ENCODE measurements at places on chromosomes 2 and 18.
A peak's percentile ranks its signal among the peaks of the same experiment; 100 is the strongest.

- no peaks in the 10 kb centered on the region for H3K36me3 ChIP-seq
- no peak overlapping the region for H3K4me3 ChIP-seq
These were observed 387.6 kb downstream of the NBAS start for GRCh38 chr2:15173501-15173900.

- no peak overlapping the region for H3K4me3 ChIP-seq
- H3K4me1 ChIP-seq = peaks cover 15% of the 10 kb centered on the region
- no peaks in the 10 kb centered on the region for H3K36me3 ChIP-seq
- DNase-seq = no peak
These were observed 68.9 kb downstream of the HPCAL1 start for GRCh38 chr2:10371441-10372196.

GRCh38 chr2:125696560-125696959, 959.4 kb upstream of the GYPC start:
- DNase-seq = no peak
- H3K27me3 ChIP-seq = no peaks in the 10 kb centered on the region
- no peak overlapping the region for H3K27ac ChIP-seq
- H3K4me3 ChIP-seq = no peak overlapping the region

DNA sequence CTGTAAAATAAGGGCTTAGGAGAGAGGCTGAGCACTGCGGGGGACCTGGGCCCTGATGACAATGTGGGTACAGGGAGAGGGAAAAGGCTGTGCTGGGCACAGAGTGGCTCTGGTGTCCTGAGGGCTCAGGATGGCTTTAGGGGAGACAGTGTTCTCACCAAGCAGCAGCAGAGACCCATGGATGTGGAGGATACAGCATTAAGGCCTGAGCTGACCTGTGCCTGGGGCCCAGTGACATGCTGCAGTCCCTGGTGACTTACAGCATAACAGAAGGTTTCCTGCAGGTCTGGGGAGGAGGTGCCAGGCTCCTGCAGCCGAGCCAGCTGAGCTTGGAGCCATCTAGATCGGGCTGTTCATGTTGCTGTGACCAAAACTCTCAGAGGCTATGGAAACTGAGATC, 191.3 kb upstream of the SMAD2 start:
- no peak for DNase-seq
- H3K36me3 ChIP-seq = no peaks in the 10 kb centered on the region
- H3K4me3 ChIP-seq = no peak overlapping the region
- no peaks in the 10 kb centered on the region for H3K4me1 ChIP-seq
- no peak overlapping the region for H3K27ac ChIP-seq

DNA sequence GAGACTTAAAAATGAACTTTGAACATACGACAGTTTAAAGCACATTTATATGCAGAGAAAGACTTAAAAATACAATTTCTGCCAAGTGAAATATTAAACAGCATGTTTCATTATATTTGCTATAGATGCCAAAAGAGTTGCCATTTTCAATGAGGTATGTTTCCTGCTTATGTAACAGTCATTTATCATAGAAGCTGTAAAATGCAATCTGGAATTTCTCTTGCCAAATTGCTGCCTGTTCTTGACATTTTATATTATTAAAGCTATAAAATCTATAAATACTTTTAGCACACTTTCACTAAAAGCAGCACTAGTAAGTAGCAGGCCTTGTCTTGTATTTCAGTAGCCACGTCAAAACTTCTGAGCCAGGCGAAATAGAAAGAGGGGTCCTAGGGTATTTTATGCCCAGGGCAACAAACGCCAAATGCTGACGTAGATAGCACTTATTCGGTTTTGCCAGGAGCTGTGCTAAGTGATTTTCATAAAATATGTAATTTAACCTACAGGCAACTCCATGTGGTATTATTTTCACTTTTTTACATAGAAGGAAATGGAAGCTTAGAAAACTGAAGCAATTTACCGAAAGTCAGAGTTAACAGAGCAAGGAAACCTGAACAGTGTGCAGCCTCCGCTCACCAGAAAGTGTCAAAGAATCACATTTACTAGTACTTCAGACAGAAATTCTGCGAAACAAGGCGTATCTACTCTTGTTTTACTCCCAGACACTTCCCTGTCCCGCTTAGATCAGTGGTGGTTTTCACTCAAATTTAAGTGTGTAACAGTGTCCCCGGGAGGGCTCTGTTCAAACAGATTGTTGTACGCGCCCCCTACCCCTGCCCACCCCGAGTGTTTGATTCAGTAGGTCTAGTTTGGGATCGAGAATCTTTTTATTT, 1.2 kb upstream of the CYP20A1 start:
- no peak for DNase-seq
- H3K36me3 ChIP-seq = peaks cover 26% of the 10 kb centered on the region
- peak overlapping the region; percentile 92 for H3K27ac ChIP-seq
- H3K4me1 ChIP-seq = peaks cover 16% of the 10 kb centered on the region

DNA sequence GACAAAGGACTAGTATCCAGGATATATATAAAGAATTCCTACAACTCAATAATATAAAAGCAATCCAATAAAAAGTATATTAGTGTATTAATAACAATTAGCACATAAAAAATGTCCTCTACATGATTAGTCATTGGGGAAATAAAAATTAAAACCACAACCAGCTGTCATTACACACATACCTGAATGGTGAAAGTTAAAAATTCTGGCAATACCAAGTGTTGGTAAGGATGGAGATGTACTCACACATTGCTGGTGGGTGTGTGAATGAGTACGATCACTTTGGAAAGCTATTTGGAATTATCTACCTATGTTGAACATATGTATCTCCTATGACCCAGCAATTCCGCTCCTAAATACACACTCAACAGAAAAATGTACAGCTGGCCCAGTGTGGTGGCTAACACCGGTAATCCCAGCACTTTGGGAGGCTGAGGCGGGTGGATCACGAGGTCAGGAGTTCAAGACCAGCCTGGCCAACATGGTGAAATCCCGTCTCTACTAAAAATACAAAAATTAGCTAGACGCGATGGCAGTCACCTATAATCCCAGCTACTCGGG, 14.3 kb upstream of the NOL10 start:
- peaks cover 8% of the 10 kb centered on the region for H3K4me1 ChIP-seq
- H3K4me3 ChIP-seq = no peak overlapping the region
- peaks cover 44% of the 10 kb centered on the region for H3K27me3 ChIP-seq
- no peak for DNase-seq

DNA sequence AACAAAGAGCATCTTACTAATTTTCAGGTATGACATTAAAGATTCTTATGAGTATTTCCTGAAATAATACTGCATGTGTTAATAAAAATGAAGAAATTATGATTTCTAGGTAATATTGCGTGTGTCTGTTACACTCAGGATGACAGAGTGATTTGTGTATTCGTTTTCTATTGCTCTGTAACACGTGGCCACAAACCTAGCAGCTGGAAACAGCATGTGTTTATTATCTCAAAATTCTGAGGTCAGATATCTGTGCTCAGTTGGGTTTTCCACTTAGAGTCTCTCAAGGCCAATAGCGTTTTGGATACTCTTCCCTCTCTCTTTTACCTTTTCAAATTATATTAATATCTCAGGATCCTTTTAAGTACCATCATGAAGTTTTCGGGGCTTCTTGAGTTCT, 667.9 kb upstream of the CDH7 start:
- H3K27me3 ChIP-seq = no peaks in the 10 kb centered on the region
- no peak overlapping the region for H3K27ac ChIP-seq
- no peak for DNase-seq
- H3K4me3 ChIP-seq = no peak overlapping the region
- H3K4me1 ChIP-seq = no peaks in the 10 kb centered on the region

DNA sequence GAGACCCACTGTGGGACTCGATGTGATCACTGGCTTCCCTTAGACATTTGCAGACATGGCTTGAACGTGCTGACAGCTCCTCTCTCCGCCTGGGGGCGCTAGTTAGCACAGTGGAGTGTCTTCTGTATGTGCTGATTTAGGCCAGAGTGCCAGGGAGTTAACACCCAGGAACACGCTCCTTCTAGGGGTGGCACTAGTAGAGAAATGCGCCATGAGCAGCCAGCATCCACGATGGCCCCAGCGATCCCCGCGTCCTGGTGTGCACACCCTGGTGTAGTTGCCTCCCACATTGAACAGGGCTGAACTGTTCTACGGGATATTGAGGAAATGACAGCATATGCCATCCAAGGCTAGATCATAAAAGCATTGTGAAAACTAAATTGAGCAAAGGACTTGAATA, 11.4 kb upstream of the NMUR1 start:
- peaks cover 28% of the 10 kb centered on the region for H3K27me3 ChIP-seq
- no peaks in the 10 kb centered on the region for H3K4me1 ChIP-seq
- no peak for DNase-seq
- no peak overlapping the region for H3K27ac ChIP-seq
- H3K4me3 ChIP-seq = no peak overlapping the region

- no peak for DNase-seq
- H3K4me1 ChIP-seq = peaks cover 20% of the 10 kb centered on the region
- no peaks in the 10 kb centered on the region for H3K27me3 ChIP-seq
- H3K4me3 ChIP-seq = no peak overlapping the region
- H3K36me3 ChIP-seq = peaks cover 17% of the 10 kb centered on the region
- no peak overlapping the region for H3K27ac ChIP-seq
These were observed 3.8 kb downstream of the GRB14 start for GRCh38 chr2:164617466-164617865.

DNA sequence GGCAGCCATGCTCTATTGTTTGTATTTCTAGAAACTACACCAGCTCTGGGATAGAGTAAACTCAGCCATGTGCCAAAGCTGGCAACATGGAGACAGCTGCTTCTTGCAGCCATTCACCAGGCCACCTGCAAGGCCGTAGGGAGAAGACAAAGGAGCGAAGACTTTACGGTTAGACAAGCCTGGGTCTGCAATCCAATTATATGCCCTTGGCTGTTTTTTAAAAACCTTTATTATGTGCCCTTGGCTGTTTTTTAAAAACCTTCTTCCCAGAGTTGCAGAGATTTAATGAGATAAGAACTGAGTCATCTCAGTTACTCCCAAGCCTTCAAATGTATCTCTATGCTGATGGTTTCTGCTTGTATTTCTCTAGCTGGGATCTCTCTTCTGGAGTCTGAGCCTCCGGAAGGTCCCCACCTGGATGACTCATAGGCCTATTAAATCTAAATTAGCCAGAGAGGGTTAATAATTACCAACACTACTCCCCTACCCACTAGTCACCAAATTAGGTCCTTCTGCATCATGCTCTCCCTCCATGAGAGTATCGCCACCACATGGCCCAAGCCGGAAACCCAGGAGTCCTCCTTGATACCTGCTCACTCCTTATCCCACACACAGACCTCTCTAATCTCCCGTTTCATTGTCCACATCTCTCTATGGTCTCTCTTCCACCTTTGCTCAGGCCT, 17.5 kb upstream of the DPP4 start:
- DNase-seq = peak; percentile 82
- no peaks in the 10 kb centered on the region for H3K27me3 ChIP-seq
- no peaks in the 10 kb centered on the region for H3K36me3 ChIP-seq
- H3K27ac ChIP-seq = peak overlapping the region; percentile 66
